ENCODE measurements at places on chromosomes 2 and 18.
A peak's percentile ranks its signal among the peaks of the same experiment; 100 is the strongest.

DNA sequence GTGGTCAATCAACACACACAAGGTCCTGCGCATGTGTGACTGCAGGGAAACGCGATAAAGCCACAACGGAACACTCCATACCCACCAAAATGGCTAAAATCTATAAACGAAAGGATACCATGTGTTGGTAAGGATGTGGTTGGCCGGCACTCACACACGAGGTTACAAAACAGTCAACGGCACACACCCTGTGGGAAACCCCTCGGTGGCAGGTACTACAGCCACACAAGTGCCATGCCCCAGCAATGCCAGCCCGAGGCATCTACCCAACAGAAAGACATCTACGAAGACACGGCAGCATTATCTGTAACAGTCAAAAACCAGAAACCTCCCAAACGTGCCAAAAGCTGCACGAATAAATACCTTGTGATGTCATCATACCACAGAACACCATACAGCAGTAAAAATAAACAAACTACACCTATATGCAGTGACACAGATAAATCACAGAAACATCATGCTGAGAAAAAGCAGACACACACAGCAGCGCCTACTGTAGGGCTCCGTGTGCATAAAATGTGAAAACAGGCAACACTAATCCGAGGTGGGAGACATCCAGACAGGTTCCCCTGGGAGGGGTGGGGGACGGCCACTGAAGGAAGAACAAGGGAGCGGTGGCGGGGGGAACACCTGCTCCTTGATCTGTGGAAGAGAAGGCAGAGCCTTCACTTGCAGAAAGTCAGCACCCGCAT, 36.7 kb downstream of the HDAC4 start:
- no peak for DNase-seq

GRCh38 chr2:235384624-235385023, 109.2 kb upstream of the AGAP1 start:
- no peak for DNase-seq

DNA sequence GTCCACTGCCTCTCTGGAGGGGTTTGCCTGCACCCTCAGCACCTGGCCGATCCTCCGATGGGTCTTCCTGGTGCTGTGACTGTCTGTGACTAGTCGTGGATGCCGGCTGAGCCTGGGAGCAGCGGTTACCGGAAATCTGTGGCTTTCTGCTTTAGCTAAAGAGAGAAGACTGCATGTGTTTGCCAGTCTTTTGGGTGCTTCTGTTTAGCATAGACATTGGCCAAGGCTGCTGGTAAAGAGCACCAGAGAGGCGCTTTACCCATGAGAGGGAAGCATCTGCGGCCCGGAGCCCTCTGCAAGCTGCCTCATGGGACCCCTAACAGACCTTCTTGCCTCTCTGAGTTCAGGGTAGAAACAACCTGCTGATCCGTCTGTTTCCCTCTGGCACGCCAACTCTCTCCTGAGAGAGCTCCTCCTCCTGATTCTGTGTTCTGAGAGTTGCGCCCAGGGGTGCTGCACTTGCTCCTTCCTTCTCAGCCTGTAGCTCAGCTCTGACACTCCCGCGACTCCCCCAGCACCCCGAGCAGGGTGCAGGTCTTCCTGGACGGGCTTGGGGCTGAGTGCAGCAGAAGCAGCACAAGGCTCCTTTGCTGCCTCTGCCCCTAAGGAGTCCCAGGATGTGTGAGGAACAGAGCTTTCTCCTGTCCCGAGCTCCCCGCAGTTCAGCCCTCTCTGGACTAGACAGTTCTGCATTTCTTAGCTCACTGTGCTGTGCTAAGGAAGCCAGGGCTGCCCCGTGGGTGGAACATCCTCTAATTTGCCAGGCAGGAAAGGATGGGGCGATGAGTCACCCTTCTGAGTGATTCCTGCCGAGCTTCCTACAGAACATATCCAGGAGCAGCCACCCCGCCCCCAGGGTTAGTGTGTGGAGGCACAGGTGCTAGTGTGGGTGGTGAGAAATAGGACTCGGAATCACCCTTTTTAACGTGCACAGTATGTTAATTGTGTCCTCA, 203.2 kb downstream of the SH3RF3 start:
- peak; percentile 23 for DNase-seq

- DNase-seq: no peak
Measured at GRCh38 chr18:48866028-48866733, 84.6 kb downstream of the SMAD7 start.

DNA sequence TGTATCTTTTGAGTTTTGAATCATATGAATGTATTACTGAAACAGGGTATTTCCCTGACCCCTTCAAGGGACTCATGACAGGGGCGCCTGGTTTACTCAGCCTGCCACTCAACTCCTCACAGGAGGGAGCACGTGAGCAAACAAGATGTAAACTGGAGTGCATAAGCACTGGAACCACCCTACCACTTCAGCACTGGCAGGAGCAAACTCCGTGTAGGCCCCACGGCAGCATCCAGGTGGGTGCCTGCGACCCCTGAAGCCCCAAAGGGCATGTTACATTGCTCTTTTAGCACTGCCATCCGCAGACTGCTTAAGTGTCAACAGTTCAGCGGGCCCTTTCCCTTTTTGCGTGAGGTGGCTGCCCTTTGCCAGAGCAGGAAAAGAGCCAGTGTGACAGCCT, 8.2 kb upstream of the DAPL1 start:
- DNase-seq: no peak

- no peak for DNase-seq
Measured at GRCh38 chr2:149686136-149687051, 98.8 kb upstream of the MMADHC start.

DNA sequence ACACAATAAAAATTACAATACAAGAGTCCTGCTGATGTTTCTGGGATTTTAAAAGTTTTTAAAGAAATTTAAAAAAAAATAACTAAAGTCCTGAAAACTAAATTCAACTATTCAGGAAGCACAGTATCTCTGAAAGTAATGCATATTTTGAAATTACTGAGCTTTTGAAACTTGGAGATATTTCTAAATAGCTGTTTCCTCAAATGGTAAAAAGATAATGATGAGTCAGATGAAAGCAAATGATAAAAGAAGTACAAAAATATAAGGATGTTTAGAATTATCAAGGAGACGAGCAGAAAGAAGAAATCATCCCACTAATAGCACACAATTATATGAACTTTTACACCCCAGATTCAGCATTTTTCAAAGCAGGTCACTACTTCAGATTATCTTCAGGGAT, 90.2 kb upstream of the SLC25A52 start:
- DNase-seq: no peak

DNA sequence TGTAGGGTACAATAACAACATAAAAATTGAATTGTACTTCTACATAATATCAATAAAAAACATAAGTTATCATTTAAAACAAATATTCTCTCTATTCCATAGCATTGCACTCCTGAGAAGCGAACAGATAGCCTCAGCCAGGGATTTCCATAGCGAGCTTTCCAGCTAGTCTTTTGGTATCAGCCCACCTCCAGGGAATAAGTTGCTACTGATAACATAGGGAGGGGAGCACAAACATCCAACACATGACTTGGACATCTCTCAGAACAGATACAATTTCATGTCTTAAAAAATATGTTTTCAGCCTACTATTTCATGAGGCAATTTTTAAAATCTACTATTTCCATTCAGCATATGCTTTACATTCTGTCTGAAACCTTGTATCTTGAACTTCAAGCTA, 804.4 kb upstream of the RAB6C start:
- DNase-seq: no peak

- no peak for DNase-seq
Measured at GRCh38 chr2:85164145-85164569, 31.0 kb downstream of the TCF7L1 start.

DNA sequence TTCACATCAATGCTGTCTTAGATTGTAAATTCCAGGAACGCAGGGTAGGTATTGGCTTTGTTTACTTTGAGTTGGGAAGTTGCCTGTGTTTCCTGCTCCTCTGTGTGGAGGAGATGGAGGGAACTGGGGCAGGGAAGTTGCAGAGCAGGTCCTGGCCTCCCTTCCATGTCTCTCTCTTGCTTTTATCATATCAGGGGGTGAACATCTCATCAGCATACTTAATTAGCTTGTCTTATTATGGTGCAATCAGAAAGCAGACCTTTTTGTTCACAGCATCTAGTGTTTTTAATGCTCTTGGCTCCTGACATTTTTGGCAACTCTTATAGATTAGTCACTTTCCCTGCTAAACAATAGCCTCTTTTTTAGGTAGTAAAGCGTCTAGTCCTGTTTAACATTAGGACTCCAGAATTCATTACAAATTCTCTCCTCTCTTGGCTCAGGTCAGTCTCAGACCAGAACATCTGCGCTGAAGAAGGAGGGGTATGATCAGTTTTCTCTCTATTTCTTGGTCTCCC, 11.5 kb upstream of the DIPK1C start:
- no peak for DNase-seq

DNA sequence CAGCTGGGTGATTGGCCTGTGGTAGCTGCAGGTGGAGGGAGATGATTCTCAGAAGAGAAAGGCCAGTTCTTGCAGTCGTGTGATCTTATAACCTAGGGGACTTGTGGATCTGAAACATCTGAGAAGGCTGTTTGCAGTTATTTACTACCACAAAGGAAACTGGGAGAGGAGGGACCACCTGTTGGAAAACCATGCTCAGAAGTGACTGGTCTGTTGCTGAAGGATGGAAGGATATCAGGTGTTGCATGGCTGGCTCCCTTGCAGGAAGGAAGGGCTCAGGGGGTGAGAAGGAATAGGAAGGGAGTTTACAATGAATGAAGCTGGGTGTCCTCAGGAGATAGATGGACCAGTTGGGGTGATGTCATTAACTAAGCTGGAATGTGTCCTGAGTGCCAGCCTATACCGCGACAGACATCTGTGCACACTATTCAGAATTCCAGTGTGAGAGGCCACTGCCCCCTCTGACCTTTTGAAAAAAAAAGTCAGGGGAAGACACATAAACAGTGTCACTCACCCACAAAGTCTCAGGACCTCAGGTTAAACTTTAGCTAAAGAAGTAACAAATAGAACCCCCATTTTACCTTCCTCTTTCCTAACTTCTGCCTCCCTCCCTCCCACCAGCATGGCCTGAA, 17.5 kb downstream of the IGFBP2 start:
- no peak for DNase-seq

DNA sequence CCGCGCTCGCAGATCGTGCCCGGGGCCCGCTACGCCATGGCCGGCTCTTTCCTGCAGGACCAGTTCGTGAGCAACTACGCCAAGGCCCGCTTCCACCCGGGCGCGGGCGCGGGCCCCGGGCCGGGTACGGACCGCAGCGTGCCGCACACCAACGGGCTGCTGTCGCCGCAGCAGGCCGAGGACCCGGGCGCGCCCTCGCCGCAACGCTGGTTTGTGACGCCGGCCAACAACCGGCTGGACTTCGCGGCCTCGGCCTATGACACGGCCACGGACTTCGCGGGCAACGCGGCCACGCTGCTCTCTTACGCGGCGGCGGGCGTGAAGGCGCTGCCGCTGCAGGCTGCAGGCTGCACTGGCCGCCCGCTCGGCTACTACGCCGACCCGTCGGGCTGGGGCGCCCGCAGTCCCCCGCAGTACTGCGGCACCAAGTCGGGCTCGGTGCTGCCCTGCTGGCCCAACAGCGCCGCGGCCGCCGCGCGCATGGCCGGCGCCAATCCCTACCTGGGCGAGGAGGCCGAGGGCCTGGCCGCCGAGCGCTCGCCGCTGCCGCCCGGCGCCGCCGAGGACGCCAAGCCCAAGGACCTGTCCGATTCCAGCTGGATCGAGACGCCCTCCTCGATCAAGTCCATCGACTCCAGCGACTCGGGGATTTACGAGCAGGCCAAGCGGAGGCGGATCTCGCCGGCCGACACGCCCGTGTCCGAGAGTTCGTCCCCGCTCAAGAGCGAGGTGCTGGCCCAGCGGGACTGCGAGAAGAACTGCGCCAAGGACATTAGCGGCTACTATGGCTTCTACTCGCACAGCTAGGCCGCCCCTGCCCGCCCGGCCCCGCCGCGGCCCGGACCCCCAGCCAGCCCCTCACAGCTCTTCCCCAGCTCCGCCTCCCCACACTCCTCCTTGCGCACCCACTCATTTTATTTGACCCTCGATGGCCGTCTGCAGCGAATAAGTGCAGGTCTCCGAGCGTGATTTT, 7.6 kb downstream of the TBR1 start:
- DNase-seq: no peak

- no peak for DNase-seq
Measured at GRCh38 chr2:28102455-28102874, 211.9 kb downstream of the BABAM2 start.

DNA sequence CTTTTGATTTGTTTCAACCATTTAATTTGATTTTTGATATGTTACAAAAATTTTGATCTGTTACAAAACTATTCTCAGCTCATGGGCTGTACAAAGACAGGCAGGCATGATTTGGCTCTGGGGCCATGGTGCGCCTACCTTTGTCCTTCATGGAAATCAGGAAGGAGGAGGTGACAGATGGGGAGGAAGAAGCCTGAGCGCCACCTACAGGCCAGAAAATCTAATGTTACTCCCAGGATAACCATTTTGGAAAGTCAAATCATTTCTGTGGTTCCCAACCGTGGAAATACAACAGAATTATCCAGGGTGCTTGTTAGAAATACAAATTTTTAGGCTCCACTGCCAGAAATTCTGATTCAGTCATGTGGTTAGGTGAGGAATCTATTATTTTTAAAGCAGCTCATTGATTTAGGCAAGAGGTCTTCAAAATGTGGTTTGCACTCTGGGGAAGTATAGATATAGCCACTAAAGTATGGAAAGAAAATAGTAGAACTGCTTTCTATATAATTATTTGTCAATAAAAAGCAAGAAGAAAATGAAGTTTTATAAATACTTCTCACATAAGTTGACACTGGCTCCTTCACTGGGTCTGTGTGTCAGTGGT, 93.9 kb downstream of the EVA1A start:
- DNase-seq: peak; percentile 45

GRCh38 chr2:110732422-110733413, at the start of gene ACOXL:
Gene ACOXL (plus strand): TSS chr2:110732573. CDS start chr2:110768390, 35,817 bp downstream.
- no peak for DNase-seq

DNA sequence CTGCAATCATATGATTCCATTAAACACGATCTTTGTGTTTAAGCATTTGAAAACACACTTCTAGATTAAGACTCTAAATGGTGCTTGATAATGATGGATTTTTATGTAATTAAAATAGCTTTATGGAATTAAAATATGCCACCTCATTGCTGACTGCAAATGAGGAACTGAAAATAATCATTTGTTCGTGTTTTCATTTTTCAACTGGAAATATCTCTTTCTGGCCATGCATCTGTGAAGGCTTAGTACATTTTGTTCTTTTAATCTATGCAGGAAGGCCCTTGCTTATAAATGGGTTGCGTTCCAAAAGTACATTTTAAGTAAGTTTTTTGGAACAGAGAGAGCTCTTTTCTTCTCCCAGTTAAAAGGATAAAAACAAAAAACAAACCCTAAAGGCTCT, 125.5 kb downstream of the MC4R start:
- peak; percentile 54 for DNase-seq
